ENCODE measurements at places on chromosomes 11 and 22.

GRCh38 chr11:75582506-75582894 is 20.4 kb downstream of the SERPINH1 start:
- DNase-seq: no peak

DNA sequence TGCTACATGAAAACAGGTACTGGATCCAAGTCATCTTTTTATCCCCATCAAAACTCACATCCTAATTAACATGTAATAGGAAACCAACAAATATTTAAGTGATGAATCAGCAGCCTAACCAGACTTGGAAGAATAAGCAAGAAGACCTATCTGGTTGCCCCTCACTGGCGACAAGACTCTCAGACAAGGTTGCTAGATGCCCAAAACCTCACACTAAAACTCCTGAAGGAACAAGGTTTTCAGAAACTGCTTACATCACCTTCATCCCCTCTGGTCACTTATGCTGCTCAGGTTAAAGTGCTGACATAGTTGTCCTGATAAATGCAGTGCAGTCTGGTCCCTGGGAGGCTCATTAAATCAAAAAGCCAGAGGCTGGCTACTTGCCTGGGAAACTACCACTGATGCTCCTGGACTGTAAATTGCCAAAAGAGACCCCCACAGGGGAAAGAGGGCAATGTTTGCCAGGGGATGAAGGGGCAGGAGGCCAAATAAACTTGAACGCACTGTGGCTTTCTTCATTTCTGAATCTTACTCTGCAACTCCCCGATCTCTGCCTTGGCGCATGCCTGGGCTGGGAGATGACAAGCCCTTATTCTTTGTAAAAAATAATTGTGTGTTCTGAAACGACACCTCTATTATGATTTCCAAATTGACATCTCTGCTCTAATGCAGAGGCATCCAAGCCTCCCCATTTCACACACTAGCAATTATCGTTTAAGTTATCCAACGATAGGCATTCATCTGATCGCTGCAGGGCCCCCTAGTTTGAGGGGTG is 72.7 kb downstream of the AMBRA1 start:
- DNase-seq: peak; percentile 49

GRCh38 chr11:3835751-3836150 is 5.0 kb downstream of the RHOG start:
- no peak for DNase-seq

GRCh38 chr11:78078218-78079167 is 1.2 kb downstream of the NDUFC2 start:
- DNase-seq: no peak

DNA sequence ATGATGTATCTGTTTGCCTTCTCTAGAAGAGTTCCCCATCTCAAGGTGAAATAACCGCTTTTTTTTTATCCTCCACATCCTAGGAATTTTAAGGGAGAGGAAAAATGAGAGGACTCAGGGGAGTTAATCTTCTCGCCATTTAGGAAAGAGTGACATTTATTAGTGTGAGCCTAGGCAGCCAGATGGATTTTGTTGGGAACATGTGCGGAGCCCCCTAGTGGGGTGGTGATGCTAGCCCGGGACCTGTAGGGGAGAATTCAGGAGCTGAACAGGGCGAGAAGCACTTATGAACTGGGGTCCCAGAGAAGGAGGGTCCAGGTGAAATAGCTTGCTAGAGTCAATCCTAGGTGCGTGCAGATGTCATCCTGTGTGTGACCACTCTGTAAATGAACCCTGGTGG is 10.7 kb downstream of the IL17RA start:
- DNase-seq: no peak
